IPS DF 6.9 (cell line): ENCODE measurements at places on chromosomes 6 and 20.

DNA sequence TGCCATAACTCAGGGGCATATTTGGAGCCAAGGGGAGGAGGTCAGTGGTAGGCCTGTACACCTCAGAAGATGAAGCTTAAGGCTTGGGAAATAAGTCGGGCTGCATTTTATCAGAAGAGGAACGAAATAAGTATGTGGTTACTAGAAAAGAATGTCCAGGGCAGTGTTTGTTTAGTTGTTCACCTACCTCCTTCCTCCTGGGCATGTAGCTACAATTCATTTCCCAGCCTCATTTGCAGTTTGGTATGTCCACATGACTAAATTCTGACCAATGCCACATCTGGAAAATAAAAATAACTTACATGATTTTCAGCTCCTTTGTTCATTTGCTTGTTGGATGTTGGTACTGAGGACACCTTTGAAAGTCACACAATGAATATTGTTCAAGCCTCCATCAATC lies 294.5 kb upstream of the RGS17 start:
- no peak for DNase-seq

DNA sequence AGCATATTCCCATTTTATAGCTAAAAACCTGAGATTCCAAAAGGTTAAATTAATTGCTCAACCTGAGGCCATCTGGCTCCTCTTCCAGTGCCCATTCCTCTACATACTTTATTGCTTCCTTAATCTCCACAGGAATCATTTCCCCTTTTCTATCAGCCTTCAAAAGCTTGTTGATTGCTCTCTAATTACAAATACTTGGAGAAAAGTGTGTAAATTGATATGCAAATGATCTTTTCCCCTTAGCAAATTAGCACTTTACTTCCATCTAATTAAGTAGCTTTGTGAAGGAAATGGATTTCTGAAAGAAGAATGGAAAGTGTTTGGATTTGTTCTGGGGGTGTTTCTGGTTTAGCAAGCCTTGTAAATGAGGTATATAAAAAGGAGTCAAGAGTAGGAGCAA lies 323.3 kb downstream of the GRIK2 start:
- peak; percentile 64 for DNase-seq

DNA sequence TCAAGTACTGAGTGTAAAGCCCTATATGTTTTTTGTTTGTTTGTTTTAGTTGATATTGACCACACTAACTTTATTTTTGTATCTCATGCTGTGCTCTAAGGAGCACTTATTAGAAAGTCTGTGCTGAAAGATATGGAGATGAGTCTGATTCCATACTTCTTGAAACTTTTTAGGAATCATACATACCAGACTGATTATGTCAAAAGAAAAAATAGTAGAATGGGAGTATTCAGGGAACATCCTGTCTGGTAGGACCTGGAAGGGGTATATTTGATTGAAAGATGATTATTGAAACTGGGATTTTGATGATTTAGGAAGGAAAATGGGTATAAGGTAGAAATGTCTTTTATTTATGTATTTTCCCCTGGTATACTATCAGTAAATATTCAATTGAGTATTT lies 111.4 kb downstream of the QKI start:
- DNase-seq = no peak

DNA sequence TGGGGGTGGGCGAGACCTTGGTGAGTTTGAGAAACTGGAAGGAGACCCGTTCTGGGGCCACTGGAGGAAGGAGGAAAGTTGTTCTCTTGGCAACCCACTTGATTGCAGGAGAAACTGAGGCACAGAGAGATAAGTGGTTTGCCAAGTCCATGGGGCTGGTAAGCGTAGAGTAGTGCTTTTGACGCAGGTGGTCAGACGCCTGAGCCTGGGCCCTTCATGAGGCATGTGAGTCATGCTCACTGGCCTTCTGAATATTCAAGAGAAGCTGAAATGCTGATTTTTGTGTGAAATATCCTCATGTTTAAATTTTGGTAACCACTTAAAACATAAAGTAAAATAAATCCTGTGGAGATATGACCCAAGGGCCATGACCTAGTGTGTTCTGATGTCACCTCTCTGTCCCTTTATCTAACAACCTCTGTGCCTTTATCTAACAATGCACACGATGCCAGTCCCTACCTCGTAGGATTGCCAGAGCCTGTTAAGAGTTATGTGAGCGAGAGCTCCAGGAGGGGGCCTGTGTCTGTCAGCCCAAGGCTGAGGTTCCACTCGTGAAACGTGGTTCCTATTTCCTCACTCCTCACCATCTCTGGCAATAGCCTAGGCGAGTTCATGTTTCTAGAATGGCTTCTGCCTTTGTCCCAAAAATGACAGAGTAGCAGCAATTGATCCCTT lies 32.8 kb upstream of the PMEPA1 start:
- DNase-seq = no peak

DNA sequence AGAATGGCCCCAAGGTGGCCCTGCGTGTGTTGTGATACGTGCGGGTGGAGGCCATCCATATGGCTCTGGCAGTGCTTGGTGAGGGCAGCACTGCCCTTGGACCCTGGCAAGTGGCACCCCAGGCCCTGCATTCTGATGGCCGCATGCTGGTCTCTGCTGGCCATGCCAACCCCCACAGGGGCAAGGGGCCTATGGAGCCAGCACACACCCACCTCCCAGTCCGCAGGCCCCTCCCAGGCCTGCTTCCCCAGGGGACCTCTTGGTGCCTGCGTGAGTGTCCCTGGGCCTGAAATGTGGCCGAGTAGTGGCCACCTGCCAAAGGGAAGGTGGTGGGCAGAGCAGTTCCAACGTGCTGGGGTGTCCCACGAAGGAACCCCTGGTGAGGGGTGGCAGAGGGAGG lies 17.6 kb downstream of the NQO2 start:
- no peak for DNase-seq

DNA sequence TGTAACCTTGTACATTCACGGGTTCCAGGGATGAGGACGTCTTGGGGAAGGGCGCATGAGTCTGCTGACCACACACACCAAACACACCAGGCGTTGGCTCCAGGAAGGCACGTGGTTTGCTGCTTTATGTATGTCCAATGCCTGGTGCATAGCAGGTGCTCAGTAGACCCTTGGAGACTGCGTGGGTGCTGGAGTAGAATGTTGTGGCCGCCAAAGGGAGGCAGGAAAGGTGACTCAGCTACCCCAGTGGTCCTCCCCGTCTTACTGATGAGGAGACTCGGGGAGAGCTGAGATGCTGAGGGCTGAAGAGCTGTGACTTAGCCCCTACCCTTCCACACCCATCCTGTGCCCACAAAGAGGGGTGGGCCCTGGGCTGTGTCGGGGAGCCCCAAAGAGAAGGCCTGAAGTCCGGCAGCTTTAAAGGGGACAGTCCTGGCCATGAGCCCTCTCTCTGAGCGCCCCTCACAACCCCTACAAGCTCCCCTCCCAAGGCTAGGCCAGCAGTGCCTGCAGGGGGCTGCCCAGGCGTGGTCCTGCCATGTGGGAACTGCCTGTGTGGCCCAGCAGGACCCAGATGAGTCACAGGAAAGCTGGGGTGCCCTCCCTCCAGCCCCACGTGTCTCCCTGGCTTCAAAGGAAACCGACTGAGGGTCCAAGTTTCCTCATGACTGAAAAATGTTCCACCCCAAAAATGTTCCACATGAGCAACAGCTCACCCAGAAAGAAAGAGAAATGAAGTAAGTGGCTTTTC lies 28.0 kb upstream of the PTGIS start:
- no peak for DNase-seq

- DNase-seq = no peak
Observed at GRCh38 chr6:67541586-67541985, 1093.5 kb upstream of the ADGRB3 start.

DNA sequence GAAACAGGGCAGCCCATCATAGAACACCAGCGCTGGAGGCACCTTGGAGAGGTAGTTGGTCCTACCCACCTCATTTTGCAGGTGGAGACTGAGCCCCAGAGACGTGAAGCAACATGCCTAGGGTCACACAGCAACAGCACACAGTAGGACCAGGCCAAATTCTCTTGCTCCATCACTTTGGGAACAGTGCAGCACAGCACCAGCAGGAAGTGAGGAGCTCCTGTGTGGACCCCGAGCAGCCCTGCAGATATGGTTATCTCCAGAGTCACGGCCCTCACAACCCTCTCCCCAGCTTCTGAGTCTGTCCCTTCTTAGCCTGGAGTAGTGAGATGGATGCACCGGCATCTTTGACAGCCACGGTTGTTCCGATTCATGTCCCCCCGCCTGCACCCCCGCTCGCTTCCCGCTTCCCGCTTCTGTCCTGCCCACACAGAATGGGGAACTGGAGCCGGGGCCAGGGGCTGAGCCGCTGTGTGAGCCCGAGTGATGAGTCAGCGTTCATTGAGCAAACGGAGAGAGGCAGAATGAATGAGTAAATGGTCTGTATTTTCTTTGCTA lies 72.6 kb upstream of the DUSP22 start:
- no peak for DNase-seq

DNA sequence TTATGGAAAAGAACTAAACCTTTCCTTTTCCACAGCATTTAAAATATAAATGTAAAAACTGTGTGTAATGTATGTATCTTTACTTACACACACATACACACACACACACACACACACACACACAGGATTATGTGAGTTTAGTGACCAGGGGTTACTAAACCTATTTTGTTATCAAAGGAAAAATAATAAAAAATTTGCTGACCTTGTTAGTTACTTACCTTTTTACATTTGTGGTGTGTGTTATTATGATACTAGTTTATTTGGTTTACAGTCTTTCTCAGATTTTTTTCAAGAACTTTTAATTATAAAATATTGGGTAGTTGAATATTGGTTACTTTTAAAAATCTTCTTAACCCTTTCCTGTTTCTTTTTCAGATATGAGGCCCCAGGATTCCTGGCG lies 15.7 kb downstream of the NKX2-4 start:
- no peak for DNase-seq

DNA sequence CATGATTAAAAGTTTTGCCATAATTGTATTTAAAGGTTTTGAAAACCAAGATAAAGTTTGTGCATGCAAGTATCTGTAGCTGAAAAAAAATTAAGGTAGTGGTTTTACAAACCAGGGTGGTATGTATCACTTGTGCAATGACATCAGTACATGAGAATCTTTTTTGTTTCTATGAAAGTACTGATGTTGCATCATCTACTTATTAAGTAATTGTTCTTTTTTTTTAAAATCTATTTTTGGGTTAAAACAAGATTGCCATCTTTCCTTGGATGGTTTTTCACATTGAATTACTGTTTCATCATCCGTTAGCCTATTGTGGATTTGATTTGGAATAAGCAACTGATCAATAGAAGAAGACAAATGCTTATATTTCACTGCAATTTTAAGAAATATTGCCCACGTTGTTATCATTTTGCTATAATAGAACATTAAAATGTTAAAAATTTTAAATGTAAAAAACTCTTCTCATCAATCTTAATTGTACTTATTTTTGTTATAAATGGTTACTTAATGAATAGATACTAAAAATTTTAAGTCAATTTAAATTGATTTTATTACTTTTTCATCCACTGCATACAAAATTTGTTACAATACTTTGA lies 39.8 kb upstream of the TAGAP start:
- DNase-seq = no peak

- no peak for DNase-seq
Observed at GRCh38 chr6:68160348-68160747, 474.7 kb upstream of the ADGRB3 start.

DNA sequence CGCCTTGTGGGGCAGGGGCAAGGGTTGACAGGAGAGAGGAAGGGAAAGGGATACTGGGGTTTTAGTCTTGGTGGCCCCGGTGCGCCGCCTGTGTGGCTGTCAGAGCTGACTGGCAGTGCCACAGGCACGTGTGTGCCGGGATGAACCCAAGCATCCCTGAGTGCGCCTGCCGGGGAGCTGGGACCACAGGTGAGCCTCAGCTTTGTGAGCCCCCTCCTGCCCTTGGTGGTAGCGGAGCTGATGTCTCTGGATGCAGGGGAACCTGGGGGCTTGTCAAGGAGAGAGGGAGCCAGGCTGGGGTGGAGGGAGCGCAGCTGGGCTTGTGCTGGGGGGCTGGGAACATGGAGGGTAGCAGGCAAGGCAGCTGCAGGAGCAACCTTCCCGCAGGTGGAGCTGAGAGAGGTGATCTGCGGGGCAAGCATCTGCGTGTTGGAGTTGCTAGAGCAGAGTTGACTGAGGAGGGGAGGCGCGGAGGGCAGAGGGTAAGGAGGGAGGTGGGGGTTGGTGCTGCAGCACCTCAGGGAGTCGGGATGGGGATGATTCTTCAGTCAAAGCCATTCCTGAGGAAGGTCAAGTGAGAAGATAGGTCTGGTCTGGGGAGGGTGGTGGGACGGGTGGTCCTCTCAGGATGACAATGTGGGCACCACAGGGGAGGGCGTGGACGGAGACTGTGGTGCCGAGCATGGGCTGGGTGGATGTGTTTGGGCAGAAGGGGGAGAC lies 28.1 kb downstream of the PYGB start:
- no peak for DNase-seq

DNA sequence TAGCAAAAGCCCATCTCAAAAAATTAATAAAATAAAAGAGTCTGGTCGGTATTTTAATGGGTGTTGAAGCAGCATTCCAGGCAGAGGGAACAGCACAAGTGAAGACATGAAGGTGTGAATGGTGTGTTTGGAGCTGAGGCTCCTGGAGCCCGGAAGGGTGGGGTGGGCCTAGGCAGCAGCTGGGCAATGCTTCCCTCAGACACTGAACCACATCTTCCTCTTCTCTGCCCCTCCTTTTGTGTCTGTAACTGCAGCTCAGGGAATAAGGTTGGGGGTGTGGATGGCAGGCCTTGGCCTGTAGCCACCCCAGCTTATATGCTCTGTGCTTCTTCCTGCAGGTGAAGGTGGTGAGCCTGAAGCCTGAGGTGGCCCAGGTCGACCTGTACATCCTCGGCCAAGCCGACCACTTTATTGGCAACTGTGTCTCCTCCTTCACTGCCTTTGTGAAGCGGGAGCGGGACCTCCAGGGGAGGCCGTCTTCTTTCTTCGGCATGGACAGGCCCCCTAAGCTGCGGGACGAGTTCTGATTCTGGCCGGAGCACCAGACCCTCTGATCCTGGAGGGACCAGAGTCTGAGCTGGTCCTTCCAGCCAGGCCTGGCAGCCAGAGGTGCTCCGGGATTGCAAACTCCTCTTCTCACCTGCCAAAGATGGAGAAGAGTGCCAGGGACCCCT lies 26.6 kb downstream of the POFUT1 start:
- DNase-seq = no peak

GRCh38 chr6:8731874-8732273 lies 296.5 kb upstream of the SLC35B3 start:
- no peak for DNase-seq

GRCh38 chr6:107660839-107661238 lies 163.3 kb downstream of the SCML4 start:
- DNase-seq = no peak

DNA sequence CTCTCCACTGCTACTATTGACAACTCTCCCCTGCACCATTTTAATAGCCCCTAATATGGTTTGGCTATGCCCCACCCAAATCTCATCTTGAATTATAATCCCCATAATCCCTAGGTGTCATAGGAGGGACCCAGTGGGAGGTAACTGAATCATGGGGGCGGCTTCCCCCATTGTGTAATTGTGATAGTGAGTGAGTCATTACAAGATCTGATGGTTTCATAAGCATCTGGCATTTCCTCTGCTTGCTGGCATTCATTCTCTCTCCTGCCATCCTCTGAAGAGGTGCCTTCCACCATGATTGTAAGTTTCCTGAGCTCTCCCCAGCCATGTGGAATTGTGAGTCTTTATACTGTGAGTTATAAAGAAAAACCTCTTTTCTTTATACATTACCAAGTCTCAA lies 74.1 kb upstream of the TCF21 start:
- no peak for DNase-seq
